ENCODE measurements at places on chromosomes 1 and 21.

- no peak for DNase-seq
These were observed 19.3 kb downstream of the DHCR24 start for GRCh38 chr1:54867717-54868057.

DNA sequence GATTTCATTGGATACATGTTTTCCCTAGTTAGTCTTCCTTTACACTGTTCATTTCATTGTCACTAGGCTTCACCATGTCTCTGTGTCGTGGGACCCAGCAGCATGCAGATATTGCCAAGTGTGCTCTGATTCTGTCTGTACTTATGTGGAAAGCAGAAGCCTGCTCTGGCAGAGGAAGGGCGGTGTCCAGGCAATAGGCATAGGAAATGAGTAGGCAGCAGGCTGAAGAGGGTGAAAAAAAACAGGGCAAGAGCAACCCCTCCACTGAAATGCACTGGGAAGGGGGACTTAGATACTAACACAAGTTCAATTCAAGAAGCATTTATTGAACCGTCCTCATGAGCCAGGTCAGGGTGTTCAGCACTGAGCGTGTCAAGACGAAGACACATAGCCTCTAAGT, 85.2 kb upstream of the VAV3 start:
- DNase-seq: no peak

GRCh38 chr1:34603594-34603993, 151.3 kb upstream of the GJB5 start:
- no peak for DNase-seq

DNA sequence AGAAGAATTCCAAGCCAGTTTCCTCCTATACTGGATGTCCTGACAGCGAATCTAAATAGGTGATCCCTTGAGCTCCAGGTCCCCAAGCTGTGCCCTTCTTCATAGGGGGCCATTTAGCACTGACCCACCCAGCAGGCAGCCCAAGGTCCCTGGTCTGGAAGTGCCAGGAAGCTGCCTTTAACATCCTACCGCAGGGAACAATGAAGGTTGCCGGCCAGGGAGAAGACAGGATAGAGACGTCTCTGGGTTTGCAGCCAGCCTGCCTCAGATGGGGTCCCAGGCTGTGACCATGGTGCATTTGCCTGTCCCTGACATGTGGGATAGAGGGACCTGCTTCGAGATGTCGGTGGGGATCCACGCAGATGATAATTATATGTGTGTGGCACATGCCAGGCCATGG, 2.7 kb upstream of the RIPK4 start:
- DNase-seq: no peak

DNA sequence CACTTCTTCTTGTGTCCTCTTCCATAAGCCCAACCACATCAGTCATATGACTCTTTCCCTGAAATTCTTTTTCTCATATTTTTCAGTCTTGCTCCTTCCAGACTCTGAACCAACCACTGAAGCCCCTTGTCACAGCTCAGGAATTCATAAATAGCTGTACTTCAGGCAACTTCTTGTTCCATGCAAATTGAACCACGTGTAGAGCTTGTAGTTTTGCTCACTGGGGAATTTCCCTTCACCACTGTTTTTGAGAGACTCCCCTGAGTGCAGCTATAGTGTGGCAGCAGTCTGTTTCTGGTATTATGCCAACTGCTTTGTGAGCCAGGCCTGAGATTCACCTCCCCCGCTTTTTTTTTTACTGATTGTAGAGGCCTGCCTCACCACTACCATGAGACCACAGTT, 150.3 kb upstream of the SPAG17 start:
- no peak for DNase-seq

Data from cerebellar nuclear complex (tissue), 1 donor.